ENCODE measurements at places on chromosomes 4 and X.

DNA sequence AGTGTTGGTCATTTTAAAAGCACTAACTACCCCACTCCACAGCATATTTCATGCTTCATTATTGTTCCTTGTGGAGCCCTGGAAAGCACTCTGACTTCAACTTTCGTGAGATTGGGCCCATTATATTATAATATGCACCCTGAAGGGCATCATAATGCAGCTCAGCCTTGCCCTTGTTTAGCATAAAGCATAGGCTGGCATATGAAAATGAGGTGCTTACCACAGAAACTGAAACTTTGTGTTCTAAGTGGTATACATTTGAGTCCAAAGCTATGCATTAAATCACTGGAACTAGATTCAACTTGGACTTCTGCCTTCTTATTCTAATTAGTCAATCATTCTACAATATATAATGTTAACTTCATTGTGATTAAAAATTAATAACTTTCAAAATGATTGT, 1027.9 kb downstream of the STIM2 start:
- DNase-seq, result no peak

GRCh38 chrX:7447801-7448499, 300.0 kb upstream of the PUDP start:
- DNase-seq, result no peak

GRCh38 chr4:153643406-153644383, 40.4 kb upstream of the TLR2 start:
- DNase-seq, result no peak

- no peak for DNase-seq
Measured at GRCh38 chr4:121688261-121688660, 8.5 kb downstream of the ANXA5 start.

- no peak for DNase-seq
Measured at GRCh38 chrX:107742700-107743191, 32.8 kb downstream of the TSC22D3 start.

- peak; percentile 54 for DNase-seq
Measured at GRCh38 chrX:39577985-39578869, 519.5 kb downstream of the BCOR start.

- no peak for DNase-seq
Measured at GRCh38 chr4:138759554-138759902, 256.1 kb upstream of the NOCT start.

DNA sequence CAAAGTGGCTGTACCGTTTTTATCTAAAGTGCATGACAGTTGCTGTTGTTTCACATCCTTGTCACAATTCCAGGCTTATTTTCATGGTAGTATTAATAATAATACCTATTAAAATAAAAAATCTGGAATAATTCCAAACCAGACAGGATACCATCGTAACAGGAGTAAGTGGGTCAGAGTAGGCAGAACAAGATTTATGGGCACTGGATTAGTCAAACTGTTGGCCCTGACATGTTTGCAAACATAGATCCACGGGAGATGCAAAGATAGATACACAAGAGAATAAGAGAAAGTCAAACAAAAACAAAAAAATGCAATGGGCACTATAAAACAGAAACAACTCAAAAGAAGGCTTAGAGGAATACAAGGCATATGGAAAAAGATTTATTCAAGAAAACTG, 449.5 kb upstream of the HS3ST1 start:
- DNase-seq, result no peak

DNA sequence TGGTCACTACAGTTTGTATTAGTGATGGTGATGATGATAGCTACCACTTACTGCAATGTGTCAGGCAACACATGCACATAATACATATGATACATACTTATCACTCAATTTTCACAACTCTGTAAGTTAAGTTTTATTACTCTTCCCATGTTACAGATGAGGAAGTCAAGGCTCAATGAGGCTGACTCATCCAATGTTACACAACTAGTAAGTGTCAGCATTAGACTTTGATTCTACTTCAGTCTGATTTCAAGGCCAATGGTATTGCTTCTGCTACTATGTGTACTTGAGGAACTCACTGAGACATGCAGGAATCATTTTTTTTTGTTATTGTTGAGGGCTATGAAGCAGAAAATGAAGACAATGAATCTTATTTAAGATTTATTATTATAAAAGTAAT, 96.4 kb upstream of the TRPC5OS start:
- DNase-seq, result no peak

DNA sequence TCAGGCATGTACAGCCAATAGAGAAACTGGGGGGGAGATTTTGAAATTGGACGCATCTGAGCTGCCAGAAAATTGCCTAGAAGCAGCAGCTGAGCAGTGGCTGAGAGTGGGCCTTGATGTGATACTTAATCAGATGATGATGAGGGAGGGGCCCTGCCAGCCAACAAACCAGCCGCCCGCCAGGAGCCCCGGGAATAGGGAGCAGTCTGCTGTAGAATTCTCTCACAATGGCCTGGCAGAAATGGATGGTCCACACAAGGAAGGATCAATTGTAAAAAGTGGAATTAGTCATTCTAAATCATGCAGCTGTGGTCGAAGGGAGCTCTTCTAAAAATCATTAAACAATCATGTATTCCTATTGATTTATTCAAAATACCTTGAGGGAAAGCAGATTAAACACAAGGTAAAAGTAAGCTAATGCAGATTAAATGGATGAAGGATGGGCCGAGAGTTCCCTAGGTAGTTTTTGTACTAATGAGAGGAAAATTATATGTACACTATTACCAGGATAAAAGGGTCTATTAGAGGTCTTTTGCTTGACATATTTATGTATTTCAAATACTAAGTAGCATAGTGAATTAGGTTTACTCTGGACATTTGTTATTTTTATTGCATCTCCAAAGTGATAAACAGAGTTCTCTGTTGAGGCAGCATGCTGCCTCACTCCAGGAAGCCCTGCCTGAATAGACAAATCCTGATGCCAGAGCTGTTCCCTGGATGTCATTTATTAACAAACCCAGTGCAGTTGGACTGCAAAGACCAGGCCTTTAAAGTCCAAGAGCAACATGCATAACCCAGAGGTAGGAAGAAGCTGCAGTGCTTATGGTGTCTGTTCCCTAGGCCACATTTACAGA, 91.3 kb downstream of the NKX6-1 start:
- no peak for DNase-seq

DNA sequence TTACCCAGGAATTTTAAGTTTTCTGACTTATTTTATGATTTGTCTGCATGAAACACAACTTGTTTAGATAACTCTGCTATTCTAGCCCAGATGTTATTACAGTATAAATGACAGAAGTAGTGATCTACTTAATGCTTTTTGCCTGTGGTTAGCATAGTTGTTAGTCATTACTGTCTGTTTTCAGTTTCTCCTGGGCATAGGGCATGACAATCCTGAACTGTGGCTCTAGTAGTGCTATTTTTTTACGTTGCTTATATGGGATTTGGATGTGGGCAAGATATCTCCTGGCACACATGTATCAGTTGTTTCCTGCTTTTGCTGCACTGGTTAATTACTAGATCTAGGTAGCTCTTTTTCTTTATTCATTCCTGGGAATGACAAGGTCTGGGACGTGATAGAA, 1005.8 kb downstream of the PCDH18 start:
- no peak for DNase-seq

- no peak for DNase-seq
Measured at GRCh38 chr4:37758226-37758625, 68.3 kb upstream of the PGM2 start.

DNA sequence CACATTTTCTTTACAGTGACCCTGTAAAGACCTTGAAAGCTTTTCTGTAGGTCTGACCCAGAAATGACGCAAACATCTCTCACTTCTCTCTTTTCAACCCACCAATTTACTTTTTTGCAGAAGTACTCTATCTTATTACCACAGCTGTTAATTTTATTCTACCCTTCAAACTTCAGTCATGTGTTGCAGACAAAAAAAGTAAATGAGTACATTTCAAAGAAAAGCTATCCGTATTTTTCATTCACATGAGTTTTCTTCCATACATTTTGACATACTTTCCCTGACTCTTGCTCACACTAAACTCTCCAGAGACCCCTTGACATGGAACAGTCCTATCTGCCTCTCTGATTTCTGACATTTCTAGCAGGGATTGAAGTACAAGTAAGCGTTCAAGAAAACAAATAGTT, 51.7 kb downstream of the SLC7A11 start:
- no peak for DNase-seq

DNA sequence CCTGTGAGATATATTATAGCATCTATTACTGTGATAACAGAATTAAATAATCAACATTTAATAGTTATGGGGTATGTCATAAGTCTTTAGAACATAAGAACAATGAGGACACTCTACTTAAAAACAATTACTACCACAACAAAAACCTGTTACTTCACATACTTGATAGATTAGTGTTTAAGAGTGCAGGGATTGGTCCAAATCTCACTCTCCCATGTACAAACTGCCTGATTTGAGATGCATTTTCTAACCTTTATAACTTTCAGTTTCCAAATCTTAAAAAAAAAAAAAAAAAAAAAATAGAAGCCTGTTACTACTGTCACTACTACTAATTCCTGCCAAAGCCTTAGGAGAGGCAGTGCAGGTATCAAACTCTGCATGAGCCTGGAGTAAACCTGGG, 5.6 kb downstream of the PCDH18 start:
- DNase-seq, result no peak

All from activated CD4-positive, alpha-beta memory T cell treated with anti-CD3 and anti-CD28 coated beads, Interleukin-2, amount 10 ng/mL, durations not matched to agents 7 days and 5 days (primary cell).